BJ (cell line): ENCODE measurements at places on chromosomes 4 and X.

DNA sequence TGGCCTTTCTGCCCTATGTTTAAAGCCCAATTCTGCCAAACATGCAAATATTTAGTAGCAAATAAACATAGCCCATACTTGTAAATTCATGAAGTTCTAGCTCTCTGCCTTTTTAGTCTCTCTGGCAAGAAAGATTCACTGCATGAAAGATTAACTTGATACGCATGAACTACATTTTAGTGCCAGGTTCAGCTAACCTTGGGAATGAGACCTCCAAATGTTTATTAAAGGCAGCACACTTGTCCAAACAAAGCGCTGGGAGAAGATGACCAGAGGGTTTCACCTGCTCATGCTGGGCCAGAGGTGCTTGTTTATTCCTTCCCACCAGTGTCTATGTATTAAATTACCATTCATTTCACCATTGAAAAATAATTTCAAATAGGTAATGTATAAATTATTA is 44.5 kb upstream of the IL1RAPL1 start:
- DNase-seq: no peak

DNA sequence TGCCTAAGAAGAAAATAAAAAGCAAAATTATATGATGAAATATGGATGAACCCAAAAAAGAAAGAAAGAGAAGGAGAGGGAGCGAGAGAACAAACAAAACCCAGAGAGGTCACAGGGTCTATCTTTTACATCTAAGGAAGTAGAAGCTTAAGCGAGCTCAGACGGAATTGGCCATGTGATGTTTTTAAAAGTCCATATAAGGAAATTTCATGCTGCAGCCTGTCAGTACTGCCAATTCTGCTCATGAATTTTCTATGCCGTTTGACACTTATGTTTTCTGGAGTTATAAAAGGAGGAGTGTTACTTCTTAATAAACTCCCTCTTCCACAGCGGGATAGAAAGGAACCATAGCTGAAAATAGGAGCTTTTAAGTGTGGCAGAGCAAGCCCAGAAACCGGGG is 32.9 kb upstream of the DCX start:
- DNase-seq: no peak

GRCh38 chrX:25976683-25977310 is 161.3 kb upstream of the MAGEB18 start:
- no peak for DNase-seq

DNA sequence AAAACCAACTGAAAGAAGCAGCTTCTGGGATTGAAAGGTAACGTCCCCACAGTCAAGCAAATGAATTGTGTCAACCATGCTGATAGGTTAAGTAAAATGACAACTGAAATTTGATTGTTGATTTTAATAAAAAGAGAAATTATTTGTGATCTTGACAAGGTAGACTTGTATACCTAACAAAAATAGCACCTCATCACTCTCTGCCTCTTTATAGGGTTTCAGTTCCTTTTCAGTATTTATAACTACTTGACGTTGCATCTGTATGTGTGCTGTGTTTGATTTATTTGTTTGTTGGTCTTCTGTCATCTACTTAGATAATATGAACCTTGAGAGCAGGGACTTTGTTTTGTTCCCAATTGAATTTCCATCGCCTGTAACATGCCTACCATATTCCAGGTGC is 7.9 kb upstream of the PPP3CA start:
- no peak for DNase-seq

GRCh38 chr4:13918110-13918509 is 290.6 kb upstream of the BOD1L1 start:
- DNase-seq: peak; percentile 96

DNA sequence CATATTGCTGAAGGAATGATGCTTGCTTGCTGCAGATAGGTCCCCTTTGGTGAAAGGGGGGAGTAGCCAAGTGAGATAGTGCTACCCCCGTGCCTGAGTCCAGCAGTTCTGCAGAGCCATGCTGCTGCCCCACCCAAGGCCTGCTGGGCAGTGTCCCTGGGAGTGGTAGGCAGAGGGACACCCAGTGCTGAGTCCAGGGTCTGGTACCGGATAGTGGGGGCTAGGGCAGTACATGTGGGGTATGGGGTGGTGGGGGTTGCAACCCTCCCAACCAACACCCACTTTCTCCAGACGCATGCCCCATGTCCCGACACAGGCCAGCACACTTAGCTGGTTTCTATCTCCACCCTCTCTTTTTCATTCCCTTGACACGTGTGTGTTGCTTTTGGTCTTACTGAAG is 62.0 kb upstream of the TLR2 start:
- no peak for DNase-seq

GRCh38 chrX:104288269-104288668 is 33.5 kb upstream of the ESX1 start:
- no peak for DNase-seq

GRCh38 chr4:176492646-176493302 is 173.0 kb downstream of the SPCS3 start:
- DNase-seq: no peak

DNA sequence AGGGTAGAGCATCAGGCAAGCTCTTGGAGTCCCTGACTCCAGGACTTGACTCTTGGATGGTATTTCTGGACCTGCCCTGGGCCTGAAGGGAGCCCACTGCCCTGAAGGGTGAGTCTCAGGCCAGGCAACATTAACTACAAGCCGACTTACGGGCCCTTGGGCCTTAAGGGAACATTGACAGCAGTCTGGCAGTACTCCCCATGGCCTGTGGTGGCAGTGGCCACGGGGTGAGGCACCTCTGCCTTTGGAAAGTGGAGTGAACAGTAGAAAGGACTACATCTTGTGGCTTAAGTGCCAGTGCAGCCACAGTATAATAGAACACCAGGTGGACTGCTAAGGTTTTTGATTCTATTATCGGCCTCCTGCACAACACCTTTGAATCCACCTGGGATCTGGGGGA is 36.3 kb downstream of the SH3BGRL start:
- no peak for DNase-seq

GRCh38 chrX:153878969-153879653 is 6.9 kb downstream of the L1CAM start:
- DNase-seq: no peak

GRCh38 chr4:590313-590841 is 14.3 kb upstream of the TMEM271 start:
- DNase-seq: no peak

DNA sequence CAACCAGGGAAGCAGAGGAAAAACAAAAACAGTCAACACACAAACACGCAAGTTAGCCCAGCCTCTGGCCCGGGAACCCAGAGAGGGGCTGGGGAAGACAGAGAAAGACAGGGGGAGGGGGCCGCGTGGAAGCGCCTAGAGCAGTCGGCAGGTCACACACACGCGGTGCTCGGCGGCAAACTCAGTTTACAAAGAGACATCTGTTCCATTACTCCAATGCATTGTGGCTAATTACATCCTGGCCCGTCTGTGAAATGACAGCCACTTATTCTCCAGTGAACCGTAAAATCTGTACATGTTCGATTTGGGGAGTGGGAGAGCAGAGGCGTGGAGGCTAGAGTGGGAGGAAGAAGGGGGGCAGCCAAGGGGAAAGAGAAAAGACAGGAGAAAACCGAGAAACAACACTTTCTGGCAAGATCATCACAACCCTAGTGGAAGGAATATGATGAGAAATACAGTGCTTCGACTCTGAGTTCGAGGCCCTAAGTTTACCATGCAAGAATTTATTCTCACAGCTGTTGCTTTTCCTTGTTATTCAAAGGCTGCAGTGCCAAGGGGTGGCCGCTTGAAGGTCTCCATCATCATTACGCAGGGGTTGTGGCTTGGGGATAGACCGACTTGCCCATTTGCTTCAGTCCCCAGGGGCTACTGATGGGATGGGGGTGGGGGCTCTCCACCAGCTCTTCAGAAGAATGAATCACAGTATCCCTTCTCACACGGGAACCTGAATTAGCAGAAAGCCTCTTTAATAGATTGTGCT is 167.7 kb downstream of the MGST2 start:
- no peak for DNase-seq

GRCh38 chrX:151085207-151085606 is 91.2 kb upstream of the GPR50 start:
- DNase-seq: no peak

DNA sequence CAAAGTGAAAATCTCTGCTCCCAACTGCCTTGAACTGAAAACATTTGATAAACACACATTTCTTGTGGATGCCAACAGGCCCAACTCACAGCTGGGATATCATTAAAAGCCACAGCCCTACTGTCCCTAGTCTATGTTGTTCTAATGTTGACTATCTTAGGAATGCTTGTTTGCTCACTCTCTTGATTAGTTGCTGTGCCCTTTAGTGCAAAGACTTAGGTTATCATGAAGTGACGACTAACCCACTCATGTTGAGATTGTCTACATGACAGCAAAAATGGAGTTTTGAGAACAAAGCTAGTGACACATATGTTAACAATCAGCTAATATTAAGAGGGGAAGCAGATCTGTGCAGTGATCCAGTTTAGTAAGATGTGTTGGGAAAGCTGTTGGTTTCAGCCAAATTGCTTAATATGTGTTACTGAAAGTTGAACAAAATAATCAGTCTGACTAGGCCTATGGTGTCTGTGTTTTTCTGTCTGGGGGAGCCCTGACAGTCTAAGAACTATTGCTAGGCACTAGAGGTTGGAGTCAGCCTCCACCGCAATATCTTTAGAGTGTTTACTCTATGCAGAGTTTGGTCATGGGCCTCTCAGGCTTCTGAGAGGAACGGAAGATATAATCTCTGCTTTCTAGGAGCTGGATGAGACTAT is 125.5 kb downstream of the ATG4A start:
- no peak for DNase-seq

DNA sequence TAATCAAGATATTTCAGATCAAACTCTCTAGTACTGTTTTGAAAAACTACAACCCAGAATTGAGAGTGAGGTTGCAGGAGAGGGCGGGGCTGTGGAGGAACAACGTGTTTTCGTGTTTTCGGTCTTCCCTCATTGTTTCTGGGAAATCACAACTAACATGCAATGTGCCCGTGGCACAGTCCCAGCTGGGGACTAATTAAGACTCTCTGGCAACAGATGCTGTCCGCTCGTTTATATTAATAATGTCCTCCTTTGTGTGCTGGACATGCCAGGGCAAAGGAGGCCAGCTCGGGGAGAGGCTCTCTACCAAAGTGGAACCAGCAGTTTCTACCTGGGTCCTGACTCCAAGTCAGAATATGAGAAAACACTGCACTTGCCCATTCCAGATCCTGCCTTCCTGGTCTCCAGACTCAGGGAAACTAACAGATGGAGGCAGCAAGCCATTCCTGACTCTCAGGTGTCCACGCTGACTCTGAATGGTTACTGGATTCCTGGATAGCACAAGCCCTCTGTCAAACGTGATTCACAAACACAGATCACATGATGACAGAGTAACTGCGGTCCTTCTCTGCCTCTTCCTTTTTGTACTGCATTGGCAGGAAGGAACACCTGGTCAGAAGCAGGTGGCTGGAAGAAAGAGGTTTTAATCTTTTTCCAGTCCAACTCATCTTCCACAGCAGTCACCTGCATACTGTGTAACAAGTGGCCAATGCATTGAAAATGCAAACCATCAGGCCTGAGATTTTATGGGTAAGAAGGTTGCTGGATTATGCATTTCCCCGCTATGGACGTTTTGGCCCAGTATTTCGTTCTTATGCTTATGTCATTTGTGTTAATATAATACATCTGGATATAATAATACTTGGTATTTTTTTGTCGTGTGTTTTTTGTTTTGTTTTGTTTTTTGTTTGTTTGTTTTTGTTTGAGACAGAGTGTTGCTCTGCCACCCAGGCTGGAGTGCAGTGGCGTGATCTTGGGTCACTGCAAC is 65.0 kb downstream of the COQ2 start:
- peak; percentile 44 for DNase-seq

- DNase-seq: no peak
Measured at GRCh38 chrX:16700734-16701133, 11.7 kb downstream of the CTPS2 start.

GRCh38 chr4:38567457-38567856 is 96.5 kb upstream of the KLF3 start:
- DNase-seq: no peak

DNA sequence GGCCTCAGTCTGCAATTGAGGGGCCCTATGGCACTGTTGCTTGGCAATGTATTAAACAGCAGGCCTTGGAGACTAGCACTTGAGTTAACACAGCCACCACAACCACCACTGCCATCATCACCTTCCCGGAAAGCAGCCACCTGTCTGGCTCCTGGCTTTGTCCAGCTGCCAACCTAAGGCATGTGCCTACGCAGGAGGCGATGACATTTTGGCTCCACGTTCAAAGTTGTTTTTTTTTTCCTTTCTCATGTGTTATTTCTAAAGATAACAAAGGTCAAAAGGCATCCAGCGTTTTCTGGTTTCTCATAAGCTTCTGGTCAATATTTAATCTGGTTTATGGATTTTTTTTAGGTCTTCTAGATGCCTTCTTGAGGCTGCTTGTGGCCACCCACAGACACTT is 7.5 kb downstream of the CLDN2 start:
- no peak for DNase-seq
